ENCODE measurements at places on chromosomes 13 and 19.
A peak's percentile ranks its signal among the peaks of the same experiment; 100 is the strongest.

DNA sequence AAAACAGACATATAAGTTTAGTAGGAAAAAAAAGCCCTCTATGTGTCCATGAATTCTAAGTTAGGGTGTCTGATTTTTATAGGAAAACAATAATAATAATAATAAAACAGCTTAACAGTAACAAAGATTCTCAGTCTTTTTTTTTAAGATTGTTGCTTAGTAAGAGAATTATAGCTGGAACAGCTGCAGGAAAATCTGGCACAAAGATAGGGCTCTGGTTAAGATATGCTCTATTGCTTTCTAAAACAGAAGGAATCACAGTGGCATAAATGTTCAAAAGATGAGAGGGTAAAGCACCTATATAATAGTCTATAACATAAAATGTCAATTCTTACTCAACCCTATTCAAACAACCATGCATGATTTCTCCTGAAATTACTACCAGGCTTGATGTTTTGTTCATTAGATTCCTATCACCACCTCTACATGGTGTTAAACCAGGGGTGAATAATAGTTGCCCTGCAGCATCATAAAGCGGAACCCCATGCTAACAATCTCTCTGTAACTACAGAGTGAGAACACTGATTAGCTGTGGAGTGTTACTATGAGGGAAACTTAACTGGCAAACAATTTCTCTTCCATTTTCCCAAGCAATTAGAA, 541.4 kb upstream of the MIR17HG start:
- no peak for DNase-seq

GRCh38 chr13:51324714-51325420, 14.6 kb upstream of the SERPINE3 start:
- no peak for DNase-seq

GRCh38 chr13:44764302-44764692, 188.2 kb upstream of the TSC22D1 start:
- no peak for DNase-seq

- no peak for DNase-seq
Observed at GRCh38 chr13:99295488-99296252, 11.5 kb downstream of the GPR183 start.

- DNase-seq, result no peak
Observed at GRCh38 chr19:46746281-46747057, at the start of gene STRN4. Gene STRN4 (minus strand): TSS chr19:46746450. CDS start chr19:46746430, 20 bp downstream.

- no peak for DNase-seq
Observed at GRCh38 chr13:51066091-51066831, 44.8 kb downstream of the C13orf42 start.

- no peak for DNase-seq
Observed at GRCh38 chr13:90118467-90119071, 1228.9 kb upstream of the MIR17HG start.

- no peak for DNase-seq
Observed at GRCh38 chr13:22060187-22060586, 389.3 kb downstream of the FGF9 start.

DNA sequence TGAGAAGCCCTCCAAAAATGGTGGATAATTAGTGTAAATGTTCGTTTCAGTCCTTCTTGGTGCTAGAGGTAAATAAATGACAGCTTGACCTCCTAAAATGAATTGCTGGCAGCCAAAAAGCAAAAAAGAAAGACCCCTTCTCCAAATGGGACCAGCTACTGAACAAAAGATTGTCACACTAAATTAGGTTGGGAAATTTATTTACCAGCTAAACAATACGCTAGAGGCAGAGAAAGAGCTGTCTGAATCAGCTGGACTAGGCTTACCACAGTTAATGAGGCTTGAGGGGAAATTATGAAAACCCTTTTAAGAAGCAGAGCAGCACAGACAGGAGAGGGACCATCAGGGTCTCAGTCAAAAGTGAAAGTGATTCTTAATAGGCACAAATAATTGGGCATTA, 498.9 kb downstream of the SUCLA2 start:
- no peak for DNase-seq

DNA sequence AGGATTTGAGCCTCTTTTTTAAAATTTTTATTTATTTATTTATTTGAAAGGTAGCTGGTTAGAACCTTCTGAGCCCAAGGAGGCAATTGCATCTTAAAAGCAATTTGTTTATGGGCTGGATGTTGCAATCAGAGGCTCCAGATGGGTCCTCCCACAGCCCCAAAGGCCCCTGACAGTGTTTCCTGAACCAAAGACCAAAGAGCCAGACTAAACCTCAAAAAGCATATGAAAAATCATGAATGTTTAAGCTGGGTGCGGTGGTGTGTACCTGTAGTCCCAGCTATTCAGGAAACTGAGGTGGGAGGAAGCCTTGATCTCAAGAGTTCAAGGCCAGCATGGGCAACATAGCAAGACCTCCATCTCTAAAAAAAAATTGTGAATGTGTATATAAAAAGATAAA, 67.8 kb upstream of the RGCC start:
- DNase-seq, result no peak

GRCh38 chr13:28093881-28094280, 6.5 kb downstream of the FLT3 start:
- DNase-seq, result no peak

DNA sequence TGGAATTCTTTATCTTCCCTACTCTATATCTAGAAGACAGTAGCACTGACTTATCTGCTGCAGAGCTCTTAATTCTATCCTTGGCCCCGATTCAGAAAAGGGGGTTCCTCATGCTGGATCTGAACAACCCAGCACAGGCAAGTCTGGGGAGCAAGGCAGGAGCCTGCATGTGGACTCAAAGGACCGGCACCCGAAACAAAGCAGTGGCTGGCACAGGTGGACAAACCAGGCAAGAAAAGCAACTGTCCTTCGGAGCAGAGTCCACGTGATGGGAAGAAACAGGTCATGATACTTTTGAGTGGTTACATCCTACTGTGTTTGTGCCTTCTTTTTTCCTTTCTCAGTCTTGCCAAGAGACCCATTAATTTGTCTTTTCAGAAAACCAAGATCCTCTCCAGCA, 38.3 kb downstream of the GPR42 start:
- no peak for DNase-seq

DNA sequence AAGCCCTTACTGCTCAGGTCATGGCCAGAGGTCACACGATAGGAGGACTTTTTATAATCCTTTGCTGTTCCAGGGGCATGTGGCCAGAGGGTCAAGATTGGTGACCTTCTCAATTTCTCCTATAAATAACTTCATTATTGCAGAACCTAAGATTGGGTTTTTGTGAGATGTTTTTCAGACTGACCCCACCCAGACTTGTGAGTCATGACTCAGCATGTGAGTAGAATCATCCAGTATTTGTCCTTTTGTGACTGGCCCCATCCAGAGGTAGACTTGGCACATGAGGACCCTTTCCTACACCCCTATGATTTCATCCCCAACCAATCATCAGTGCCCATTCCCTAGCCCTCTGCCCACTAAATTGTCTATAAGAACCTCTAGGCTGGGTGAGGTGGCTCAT, 84.5 kb upstream of the ABCC4 start:
- DNase-seq, result no peak

DNA sequence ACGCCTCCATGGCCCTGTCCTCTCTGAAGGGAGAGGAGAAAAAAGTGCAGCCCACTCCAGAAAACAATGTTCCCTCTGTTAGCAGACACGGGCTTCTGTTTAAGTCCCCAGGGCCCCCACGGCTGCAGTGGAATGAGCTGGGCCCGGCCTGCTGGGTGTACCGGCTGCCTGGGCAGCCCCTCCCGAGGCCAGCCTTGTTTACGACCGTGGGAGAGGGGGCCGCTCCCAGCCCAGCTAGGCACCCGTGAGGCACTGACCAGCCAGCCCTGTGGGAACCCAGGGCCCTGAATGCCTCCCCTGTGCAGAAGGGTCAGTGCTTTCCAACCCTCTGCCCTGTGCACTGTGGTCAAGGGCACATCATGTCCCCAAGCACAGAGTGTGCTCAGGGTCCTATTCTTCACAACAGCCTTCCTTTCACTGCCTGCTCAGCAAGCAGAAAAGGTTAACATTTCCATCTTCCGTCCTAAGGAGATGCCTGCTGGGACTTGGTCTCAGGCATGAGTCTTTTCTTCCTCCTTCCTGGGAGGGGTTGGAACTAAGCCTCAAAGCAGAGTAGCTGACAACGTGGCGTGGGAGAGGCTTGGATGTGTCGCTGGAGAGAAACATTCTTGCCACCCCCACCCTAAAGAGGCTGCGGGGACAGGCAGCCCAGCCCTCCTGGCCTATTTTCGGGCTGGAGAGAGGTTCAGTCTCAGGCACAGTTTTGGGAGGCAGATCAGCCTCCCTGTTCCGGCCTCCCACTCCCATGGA, 90.1 kb downstream of the RGCC start:
- DNase-seq, result no peak

DNA sequence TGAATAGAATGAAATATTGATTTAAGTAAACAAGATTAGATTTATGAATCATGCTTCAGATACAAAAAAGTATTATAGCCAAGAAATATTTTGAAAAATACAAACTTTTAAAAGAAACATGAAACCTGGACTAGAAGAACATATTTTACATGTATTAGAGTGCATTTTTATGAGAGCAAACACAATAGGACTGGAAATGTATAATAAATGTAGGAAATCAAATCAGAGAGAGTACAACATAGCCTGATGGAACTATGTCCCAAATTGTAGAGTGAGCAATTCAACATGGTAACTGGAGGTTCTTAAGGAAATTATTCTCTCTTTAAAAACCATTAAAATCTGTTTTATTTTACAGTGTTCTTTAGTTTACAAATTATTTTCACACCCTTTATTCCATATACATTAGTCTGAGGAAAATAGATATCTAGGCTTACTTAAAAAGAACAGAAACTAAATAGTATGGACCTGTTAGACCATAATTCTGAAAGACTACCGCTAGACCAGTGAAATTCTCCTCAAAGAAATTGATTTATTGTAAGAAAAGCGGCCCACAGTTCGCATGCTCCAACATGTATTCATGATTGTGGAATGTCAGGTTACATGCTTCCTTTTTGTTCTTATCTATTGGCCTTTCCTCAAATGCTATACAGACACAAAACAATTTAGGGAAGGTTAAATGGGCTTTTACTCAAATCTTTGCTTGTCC, 1526.5 kb upstream of the SLC10A2 start:
- DNase-seq, result no peak

DNA sequence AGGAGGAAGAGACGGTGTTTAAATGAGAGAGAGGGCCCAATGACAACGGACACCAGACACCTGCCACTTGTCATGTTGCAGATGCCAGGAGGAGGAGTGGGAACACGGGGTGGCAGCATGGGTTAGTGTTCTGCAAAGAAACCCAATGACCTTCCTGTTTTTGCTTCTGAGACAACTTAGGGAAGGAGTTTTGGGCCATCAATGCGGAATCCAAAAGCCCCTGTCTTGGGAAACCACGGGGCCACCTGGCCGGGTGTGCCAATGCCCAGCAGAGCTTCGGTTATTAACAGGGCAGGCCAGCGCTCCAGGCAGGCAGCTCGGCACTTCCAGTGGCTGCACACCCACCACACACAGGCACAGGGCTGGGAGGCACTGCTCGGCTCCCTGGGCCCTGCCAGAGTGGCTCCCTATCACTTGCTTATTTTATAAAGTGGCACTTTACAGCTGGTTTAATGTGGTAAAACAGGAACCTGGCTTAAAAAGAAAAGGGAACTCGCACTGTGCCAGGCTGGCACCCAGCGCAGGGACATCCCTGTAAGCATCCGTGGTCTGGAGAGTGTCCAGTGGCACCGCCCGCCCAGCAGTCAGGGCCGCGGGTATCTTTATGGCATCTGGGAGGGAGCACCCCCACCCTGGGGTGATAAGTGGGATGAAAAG, 19.1 kb downstream of the ELL start:
- peak; percentile 36 for DNase-seq

DNA sequence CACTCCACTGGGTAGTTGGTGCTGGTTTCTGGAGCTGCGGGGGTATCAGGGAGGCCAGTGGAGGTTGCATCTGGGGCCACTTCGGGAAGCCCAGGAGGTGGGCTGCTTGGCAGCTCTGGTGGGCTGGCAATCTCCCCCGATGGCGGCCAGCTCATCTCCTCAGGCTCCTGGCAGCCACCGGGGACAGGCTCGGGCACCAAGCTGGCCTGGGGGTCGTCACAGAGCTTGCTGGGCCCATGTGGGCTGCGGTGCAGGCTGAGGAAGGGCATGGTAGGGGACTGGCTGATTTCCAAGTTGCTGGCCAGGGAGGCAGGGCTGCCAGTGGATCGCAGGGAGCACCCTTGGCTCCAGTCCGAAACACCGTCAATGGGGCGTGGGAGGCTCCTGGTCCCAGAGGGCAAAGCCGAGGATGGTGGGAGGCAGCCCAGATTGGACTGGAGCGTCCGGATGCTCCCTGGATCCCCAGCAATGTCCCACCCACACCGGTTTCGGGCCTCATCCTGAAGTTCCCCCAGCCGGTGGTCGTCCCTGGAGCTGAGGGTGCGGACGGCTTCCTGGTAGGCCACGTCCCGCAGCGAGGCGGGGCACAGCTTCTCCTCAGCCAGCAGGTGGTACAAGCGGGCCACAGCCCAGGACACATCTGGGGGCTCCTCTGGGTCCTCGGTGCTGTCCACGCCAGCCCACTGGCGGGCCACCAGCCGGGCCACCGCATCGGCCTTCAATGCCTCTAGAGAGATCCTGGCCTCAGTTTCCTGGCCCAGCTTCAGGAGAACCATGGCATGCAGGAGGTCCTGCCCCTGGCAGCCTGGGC, 13.8 kb downstream of the TICAM1 start:
- DNase-seq, result no peak

- no peak for DNase-seq
Observed at GRCh38 chr13:73449252-73449651, 390.4 kb downstream of the KLF5 start.

DNA sequence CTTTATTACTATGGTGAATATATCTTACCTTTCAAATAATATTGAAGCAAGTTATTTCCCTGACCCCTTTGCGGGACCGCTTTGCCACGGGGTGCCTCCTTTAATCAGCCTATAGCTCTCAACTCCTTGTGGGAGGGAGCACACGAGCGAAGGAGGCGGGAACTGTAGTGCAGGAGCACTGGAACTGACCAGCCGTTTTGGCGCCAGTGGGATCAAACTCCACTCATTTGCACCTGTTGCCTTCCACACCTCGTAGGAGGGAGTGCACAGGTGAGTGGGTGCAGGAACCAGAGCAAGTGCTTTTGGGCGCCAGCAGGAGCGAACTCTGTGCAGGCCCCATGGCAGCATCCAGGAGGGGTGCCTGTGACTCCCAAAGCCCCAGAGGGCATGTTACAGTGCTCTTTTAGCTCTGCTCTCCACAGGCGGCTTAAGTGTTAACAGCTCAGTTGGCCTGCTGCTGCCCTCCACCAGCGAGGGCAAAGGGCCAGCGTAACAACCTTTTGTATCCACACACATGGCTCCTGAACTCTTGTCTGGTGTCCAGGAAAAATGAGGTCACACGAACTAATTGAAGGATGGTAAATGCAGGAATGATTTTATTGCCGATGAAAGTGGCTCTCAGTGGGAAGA, 206.9 kb downstream of the GGACT start:
- DNase-seq, result no peak
